ENCODE measurements at places on chromosomes 16 and 17.
A peak's percentile ranks its signal among the peaks of the same experiment; 100 is the strongest.

DNA sequence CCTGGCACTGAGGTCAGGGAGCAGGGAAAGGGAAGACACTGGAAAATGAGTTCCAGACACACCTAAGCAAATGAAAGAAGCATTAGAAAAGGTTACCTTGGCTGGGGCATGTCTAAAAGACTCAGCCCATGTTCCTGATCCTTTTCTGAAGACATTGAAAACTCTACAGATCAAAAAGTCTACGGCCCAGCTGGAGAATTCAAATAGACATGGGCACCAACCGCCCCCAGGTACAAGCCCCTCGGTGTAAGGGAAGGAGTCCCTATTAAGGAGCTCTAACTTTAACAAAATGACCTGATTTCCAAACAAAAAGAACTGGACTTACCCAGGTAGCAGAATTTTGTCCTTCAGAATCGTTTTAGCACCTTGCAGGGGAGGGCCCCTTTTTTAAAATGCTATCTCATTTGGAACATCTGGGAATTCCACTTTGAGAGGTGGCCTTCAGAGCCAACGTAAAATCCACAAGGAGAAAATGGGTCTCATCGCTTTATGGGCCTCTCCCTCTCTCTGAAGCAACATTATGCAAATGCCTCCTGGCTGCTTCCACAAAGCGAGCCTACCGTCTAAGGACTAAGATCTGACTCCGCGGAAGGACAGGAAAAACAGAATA, 43.6 kb upstream of the RBFOX3 start:
- H3K36me3 ChIP-seq, result no peaks in the 10 kb centered on the region
- no peak overlapping the region for H3K4me3 ChIP-seq
- H3K27ac ChIP-seq, result no peak overlapping the region
- H3K4me1 ChIP-seq, result no peaks in the 10 kb centered on the region
- DNase-seq, result peak; percentile 15

- no peak overlapping the region for H3K4me3 ChIP-seq
- no peaks in the 10 kb centered on the region for H3K4me1 ChIP-seq
- no peak overlapping the region for H3K27ac ChIP-seq
- no peaks in the 10 kb centered on the region for H3K36me3 ChIP-seq
- DNase-seq, result no peak
These were observed 7.5 kb upstream of the MPHOSPH6 start for GRCh38 chr16:82177555-82177954.

GRCh38 chr16:9099131-9099625, 7.7 kb downstream of the HAPSTR1 start:
- DNase-seq, result peak; percentile 47
- H3K4me1 ChIP-seq, result peaks cover 86% of the 10 kb centered on the region
- peaks cover 83% of the 10 kb centered on the region for H3K36me3 ChIP-seq
- peak overlapping the region; percentile 83 for H3K27ac ChIP-seq
- peak overlapping the region; percentile 52 for H3K4me3 ChIP-seq
- no peaks in the 10 kb centered on the region for H3K27me3 ChIP-seq

GRCh38 chr17:70446446-70446845, 277.1 kb downstream of the KCNJ2 start:
- H3K27me3 ChIP-seq, result no peaks in the 10 kb centered on the region
- no peak for DNase-seq
- no peak overlapping the region for H3K4me3 ChIP-seq
- H3K36me3 ChIP-seq, result no peaks in the 10 kb centered on the region

GRCh38 chr17:44049294-44050060, 17.0 kb downstream of the LSM12 start:
- no peak overlapping the region for H3K27ac ChIP-seq
- no peaks in the 10 kb centered on the region for H3K27me3 ChIP-seq
- no peak for DNase-seq
- H3K36me3 ChIP-seq, result peaks cover 30% of the 10 kb centered on the region

GRCh38 chr16:85206472-85207356, 94.4 kb upstream of the CIBAR2 start:
- H3K36me3 ChIP-seq, result no peaks in the 10 kb centered on the region
- H3K27me3 ChIP-seq, result no peaks in the 10 kb centered on the region
- H3K27ac ChIP-seq, result no peak overlapping the region
- H3K4me3 ChIP-seq, result no peak overlapping the region
- no peak for DNase-seq

DNA sequence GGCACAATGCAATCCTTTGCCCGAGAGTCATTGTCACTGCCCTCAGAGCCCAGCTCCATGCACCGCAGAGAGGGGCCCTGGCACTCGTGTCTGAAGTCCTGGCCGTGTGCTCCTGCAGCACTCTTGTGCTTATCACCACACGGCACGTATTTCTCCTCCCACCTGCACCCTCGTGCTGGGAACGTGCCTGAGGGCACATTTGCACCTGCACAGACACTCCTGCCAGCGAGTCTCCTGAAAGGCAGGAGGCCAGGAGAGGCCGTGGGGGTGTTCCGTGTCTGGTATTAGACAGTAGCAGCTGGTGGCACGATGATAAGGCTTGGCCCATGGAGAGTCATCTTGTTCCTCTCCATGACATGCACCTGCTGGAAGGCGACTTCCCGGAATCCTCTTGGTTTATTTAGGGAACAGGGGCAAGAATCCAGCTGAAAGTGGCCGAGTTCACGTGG, 3.4 kb upstream of the ACSF3 start:
- no peak overlapping the region for H3K27ac ChIP-seq
- DNase-seq, result no peak
- H3K36me3 ChIP-seq, result peaks cover 2% of the 10 kb centered on the region
- H3K4me1 ChIP-seq, result peaks cover 14% of the 10 kb centered on the region
- H3K27me3 ChIP-seq, result peaks cover 17% of the 10 kb centered on the region

GRCh38 chr17:75975757-75976174, 3.2 kb downstream of the ACOX1 start:
- peaks cover 38% of the 10 kb centered on the region for H3K4me1 ChIP-seq
- no peak overlapping the region for H3K4me3 ChIP-seq
- H3K27ac ChIP-seq, result no peak overlapping the region
- DNase-seq, result no peak

DNA sequence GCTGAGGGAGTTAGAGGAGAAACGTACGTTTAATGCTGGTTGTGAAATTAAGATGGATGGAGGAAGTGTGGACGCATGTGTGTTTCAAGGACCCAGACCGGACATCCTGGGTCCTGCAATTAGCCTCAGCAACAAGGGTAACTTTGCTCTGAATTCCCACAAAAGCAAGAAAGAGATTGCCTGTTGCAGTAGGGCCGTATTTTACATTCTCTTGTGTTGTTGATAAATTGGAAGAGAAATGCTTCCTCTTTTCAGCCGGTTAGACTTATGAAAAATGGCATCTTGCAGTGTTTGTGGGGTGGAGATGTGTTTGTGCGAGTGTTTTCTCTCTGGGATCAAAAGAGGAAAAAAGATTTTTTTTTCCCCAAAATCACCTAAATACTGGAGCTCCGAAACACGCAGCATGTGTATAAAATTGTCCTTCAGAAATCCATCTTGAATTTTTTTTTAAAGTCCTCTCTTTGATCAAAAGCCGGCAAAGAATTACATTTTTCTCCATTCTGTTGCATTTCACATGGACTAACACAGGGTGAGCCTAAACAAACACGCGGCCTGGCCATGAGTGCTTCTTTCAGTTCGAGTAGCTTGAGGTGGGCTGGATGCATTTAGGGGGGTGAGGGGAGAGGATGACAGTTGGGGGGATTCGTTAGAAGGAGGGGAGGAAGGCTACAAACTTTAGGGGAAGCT, 251.6 kb downstream of the C16orf95 start:
- H3K4me3 ChIP-seq, result no peak overlapping the region
- no peak overlapping the region for H3K27ac ChIP-seq
- no peaks in the 10 kb centered on the region for H3K4me1 ChIP-seq
- no peaks in the 10 kb centered on the region for H3K36me3 ChIP-seq
- peaks cover 41% of the 10 kb centered on the region for H3K27me3 ChIP-seq

DNA sequence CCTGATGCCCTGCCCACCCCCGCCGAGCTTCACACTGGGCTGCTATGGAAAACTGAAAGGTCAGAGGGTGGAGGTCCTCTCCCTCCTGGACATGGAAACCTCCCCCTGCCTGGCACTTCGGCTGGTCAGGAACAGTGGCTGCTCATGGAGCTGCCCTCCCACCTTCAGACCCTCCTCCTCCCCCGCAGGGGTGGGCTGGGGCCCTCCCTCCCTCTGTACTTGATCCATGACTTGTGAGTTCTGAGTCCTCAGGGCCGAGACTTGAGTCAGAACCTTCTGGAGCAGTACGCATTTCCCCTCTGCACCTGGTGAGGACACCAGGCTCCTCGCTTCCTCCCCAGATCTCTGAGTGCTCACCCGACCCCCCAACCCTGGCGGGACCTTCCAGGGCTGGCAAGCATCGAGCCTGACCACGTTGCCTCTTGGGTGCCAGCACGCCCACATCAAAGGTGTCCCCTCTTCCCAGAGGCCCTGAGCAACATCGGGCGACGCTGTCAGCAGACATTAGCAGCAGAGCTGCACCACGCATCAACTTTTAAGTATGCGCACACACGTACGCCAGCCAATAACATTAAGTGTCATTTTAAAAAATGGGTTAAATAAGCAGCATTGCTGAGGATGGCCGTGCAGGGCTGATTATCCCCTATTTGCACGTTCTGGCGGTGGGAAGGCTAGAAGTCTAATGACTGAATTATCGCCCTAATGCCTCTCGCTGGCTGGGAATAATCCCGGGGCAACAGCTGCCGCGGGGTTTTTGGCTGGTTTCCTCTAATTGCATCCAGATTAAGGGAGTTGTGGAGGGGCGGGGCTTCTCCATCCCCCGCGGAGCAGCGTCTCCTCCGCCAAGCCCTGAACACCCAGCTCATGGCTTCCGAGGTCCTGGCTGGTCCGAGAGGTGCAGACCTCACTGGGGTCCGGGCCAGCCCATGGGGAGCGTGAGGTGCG, 98.0 kb downstream of the TBC1D16 start:
- H3K4me3 ChIP-seq, result no peak overlapping the region
- H3K4me1 ChIP-seq, result peaks cover 11% of the 10 kb centered on the region
- no peaks in the 10 kb centered on the region for H3K36me3 ChIP-seq
- peaks cover 32% of the 10 kb centered on the region for H3K27me3 ChIP-seq

GRCh38 chr17:64247836-64248235, 15.2 kb downstream of the TEX2 start:
- no peak overlapping the region for H3K4me3 ChIP-seq
- H3K27ac ChIP-seq, result no peak overlapping the region
- no peaks in the 10 kb centered on the region for H3K36me3 ChIP-seq
- no peaks in the 10 kb centered on the region for H3K4me1 ChIP-seq

GRCh38 chr16:30750876-30751465, 2.7 kb downstream of the PHKG2 start:
- no peak overlapping the region for H3K27ac ChIP-seq
- peaks cover 22% of the 10 kb centered on the region for H3K36me3 ChIP-seq
- no peak for DNase-seq
- H3K4me3 ChIP-seq, result no peak overlapping the region

DNA sequence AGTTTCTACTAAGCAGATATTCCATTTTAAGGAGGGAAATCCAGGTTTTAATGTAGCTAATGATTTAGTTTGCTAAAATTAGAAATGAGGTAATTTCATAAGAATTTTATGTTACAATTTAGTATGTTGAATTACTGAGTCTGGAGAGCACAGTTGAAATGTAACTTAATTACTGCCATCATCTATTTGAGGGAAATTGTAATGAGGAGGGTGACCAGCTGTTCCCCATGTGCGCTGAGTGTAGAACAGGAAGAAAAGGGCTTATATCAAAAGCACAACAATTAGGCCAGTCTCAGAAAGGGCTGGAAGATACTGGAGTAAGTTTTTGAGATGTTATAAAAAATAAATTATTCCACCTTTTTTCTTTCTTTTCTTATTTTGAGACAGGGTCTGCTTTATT, 735.1 kb upstream of the GOT2 start:
- no peaks in the 10 kb centered on the region for H3K27me3 ChIP-seq
- H3K36me3 ChIP-seq, result no peaks in the 10 kb centered on the region
- no peaks in the 10 kb centered on the region for H3K4me1 ChIP-seq
- DNase-seq, result no peak
- no peak overlapping the region for H3K4me3 ChIP-seq

- H3K4me1 ChIP-seq, result peaks cover 3% of the 10 kb centered on the region
- no peaks in the 10 kb centered on the region for H3K36me3 ChIP-seq
- no peak overlapping the region for H3K27ac ChIP-seq
- H3K4me3 ChIP-seq, result no peak overlapping the region
These were observed 54.1 kb upstream of the CREBBP start for GRCh38 chr16:3934491-3935181.

- H3K4me3 ChIP-seq, result no peak overlapping the region
- no peaks in the 10 kb centered on the region for H3K36me3 ChIP-seq
- DNase-seq, result no peak
- H3K27ac ChIP-seq, result no peak overlapping the region
- H3K27me3 ChIP-seq, result peaks cover 46% of the 10 kb centered on the region
These were observed 92.3 kb upstream of the TMEM97 start for GRCh38 chr17:28226563-28227315.

- DNase-seq, result no peak
- H3K27ac ChIP-seq, result peak overlapping the region; percentile 59
- no peak overlapping the region for H3K4me3 ChIP-seq
- H3K4me1 ChIP-seq, result peaks cover 21% of the 10 kb centered on the region
- no peaks in the 10 kb centered on the region for H3K27me3 ChIP-seq
These were observed 43.2 kb downstream of the SREBF1 start for GRCh38 chr17:17793378-17794214.

- no peaks in the 10 kb centered on the region for H3K4me1 ChIP-seq
- H3K27ac ChIP-seq, result no peak overlapping the region
- no peak overlapping the region for H3K4me3 ChIP-seq
- no peaks in the 10 kb centered on the region for H3K36me3 ChIP-seq
- no peaks in the 10 kb centered on the region for H3K27me3 ChIP-seq
- DNase-seq, result no peak
These were observed 549.9 kb upstream of the CDH5 start for GRCh38 chr16:65816556-65816955.

- H3K4me1 ChIP-seq, result peaks cover 3% of the 10 kb centered on the region
- no peak overlapping the region for H3K4me3 ChIP-seq
- H3K27me3 ChIP-seq, result no peaks in the 10 kb centered on the region
- no peak overlapping the region for H3K27ac ChIP-seq
- no peaks in the 10 kb centered on the region for H3K36me3 ChIP-seq
These were observed 71.5 kb upstream of the RCVRN start for GRCh38 chr17:9976283-9977179.

DNA sequence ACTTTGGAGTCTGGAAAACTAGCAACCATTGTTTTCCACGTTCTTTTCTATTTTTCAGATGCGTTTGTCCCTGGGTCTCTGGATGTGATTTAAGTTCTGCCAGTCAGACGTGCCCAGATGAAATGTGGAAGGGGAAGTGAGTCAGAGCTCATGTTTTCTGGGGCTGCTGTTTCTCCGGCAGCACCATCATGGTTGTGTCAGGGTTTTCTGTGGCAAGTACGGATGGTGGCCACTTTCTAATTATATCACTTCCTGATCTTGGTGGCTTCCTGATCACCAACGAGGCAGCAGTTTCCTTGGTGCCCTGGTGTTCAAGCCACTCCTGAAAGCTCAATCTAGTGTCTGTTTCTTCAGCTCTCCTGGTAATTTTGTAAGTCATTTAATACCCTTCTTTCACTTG, 31.4 kb upstream of the PMFBP1 start:
- peaks cover 6% of the 10 kb centered on the region for H3K27me3 ChIP-seq
- H3K4me3 ChIP-seq, result peak overlapping the region; percentile 2
- peak; percentile 79 for DNase-seq

GRCh38 chr17:79219208-79219935, 144.7 kb downstream of the ENGASE start:
- no peaks in the 10 kb centered on the region for H3K36me3 ChIP-seq
- no peak for DNase-seq
- H3K4me3 ChIP-seq, result no peak overlapping the region
- H3K27me3 ChIP-seq, result peaks cover 24% of the 10 kb centered on the region
- no peak overlapping the region for H3K27ac ChIP-seq

All from activated CD8-positive, alpha-beta memory T cell treated with anti-CD3 and anti-CD28 coated beads, Interleukin-2, amount 10 ng/mL, durations not matched to agents 7 days and 5 days (primary cell).